ENCODE measurements at places on chromosomes 16 and 17.

DNA sequence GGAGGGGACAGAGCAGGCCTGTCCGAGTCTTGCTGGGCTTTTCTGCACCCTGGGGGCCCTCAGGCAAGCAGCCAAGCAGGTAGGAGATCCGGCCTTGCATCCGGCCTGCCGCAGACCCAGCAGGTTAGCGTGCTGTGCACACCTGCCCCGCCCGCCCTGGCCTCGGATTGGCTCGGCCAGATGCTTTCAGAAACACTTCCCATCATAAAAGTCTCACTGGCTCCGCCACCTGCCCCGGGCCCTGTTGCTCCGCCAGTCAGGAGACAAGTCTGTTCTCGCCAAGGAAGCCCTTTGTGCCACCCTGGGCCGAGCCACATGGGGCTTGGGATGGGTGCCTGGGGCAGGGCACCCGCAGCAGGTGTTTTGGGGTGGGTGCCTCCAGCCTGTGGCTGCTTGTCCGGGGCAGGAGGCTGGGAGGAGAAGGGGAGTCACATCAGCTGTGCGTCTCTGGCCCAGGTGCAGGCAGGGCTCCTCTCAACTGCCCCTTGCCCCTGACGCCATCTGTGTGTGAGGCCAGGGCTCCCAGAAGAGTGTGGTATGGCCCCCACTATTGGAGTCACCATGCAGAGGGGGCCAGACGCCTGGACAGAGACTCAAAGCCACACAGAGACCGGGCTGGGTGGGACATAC, 228.2 kb upstream of the GSE1 start:
- no peak for DNase-seq

- DNase-seq: peak; percentile 59
Measured at GRCh38 chr16:88264641-88265285, 118.0 kb upstream of the ZNF469 start.

GRCh38 chr16:87731607-87732006, 34.2 kb downstream of the KLHDC4 start:
- no peak for DNase-seq

- DNase-seq: no peak
Measured at GRCh38 chr16:69301861-69302260, 9.3 kb upstream of the VPS4A start.

- DNase-seq: no peak
Measured at GRCh38 chr16:75621170-75621477, 2.0 kb downstream of the ADAT1 start.

GRCh38 chr16:22318690-22319358, 21.6 kb downstream of the POLR3E start:
- DNase-seq: no peak

- DNase-seq: no peak
Measured at GRCh38 chr16:67191411-67191994, 452 bp upstream of the E2F4 start.
